Trophoblast cell (in vitro differentiated cells and primary cell): ENCODE measurements at places on chromosomes 12 and 14.

DNA sequence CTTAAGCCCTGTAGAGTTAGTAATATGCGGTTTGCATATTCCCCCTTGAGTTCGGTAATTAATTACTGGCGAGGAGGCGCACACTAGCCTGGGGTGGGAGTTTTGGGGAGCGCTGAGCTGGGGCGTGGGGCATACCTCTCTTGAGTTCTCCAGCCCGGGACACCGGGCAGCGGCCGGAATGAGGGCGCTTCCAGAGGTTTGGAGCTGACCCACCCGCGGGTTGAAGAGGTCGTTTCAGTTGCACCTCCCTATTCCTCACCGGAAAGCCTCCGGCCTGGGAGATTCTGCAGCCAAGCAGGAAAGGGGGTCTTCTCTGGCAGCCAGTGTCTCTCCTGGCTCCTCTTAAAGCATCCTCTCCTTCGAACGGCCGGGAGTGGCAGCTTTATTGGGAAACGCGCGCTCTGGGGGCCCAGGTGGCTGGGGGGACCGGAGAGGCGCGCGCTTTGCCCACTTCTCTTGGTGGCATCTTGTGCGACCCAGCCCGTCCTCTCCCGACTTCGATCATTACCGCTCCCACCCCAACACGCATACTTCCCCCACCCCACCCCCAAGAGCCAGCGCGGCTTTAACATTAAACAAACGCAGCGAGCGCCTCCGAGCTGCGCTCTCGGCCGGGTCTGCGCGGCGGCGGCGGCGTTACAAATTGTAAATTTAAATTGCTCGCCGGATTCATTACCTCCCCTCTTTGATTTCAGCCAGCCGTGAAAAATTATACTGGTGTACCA is 3.9 kb upstream of the LHX5 start:
- DNase-seq = no peak

- DNase-seq = peak; percentile 94
These were observed 11.2 kb upstream of the PYGL start for GRCh38 chr14:50955373-50956043.

- DNase-seq = no peak
These were observed 26.3 kb downstream of the MIPOL1 start for GRCh38 chr14:37223947-37224474.

GRCh38 chr12:39623919-39624318 is 4.3 kb upstream of the ABCD2 start:
- no peak for DNase-seq
